ENCODE measurements at places on chromosomes 6 and 20. TPM values are rescaled to one million over a fixed set of nuclear protein-coding genes. Genes with fewer than 3 reads are reported as not detected.

The TREML2 gene
- not detected for total RNA-seq

The SNAI1 gene
- total RNA-seq = 1.3 TPM

The GLP1R gene
- total RNA-seq = not detected

The SLC4A11 gene
- 1.6 TPM for total RNA-seq

The RIMS4 gene
- under 0.01 TPM for total RNA-seq
